ENCODE measurements at places on chromosomes 7 and 10.

GRCh38 chr7:101597941-101598340 lies 31.2 kb downstream of the MYL10 start:
- DNase-seq, result no peak

DNA sequence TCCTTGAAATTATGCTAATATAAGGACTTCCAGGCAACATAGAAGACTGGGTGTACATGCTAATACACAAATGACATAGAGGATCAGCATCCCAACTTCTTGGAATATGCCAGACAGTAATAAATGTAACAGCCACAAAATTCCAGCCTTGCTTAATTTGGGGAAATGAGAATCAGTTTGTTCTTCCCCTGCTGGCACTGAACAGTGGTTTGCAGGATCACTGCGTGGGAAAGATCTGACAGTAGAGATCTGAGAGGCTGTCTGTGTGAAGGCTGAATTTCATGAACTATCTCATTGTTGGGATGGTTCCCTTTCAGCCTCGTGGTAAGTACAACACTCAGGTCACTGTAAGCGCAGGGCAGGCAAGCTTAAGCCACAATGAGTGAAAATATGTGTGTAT lies 1078.0 kb downstream of the LRMDA start:
- no peak for DNase-seq

DNA sequence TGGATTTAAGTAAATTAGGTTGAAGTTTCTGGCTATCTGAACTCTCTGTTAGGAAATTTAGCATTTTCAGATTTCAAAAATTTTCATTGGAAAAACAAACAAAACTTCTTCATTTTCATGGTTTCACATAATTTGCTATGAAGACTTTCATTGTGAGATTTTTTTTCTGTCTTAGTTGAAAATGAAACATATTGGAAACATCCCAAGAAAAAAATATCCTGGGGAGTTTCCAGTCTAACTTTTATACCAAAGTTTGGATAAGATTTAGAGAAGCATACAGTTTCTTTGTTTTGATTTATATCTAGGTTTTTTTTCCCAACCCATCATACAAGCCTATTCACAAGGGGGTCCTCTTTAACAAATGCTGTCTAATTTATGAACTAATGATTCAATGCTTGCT lies 300.5 kb upstream of the SEMA3A start:
- DNase-seq, result no peak

DNA sequence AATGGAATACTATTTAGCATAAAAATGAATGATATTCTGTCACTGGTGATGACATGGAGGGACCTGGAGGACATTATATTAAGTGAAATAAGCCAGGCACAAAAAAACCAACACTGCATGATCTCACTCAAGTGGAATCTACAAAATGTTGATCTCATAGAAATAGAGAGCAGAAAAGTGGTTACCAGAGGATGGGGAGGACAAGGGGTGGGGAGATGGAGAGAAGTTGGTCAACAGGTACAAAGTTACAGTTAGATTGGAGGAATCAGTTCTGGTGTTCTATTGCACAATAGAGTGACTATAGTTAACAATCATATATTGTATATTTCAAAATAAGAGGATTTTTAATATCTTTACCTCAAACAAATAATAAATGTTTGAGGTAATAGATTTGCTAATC lies 24.7 kb upstream of the SLC18A3 start:
- no peak for DNase-seq

DNA sequence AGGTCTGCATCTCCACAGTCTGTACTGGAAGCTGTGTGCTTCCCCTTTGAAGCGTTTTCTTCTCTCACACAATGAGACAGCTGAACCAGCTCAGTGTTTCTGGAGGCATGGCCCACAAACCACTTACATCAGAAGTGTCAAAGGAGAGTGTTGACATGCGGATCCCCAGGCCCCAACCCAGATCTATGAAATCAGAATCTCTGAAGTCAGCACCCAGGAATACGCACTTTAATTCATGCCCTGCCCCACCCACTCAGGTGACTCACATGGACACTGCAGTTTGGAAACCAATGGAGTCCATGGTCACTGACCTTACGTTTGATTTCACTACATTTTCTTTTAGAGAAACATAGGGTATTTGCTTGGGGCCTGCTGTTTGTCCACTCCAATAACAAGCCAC lies 19.0 kb downstream of the TLL2 start:
- no peak for DNase-seq

All from CD4-positive, alpha-beta T cell treated with Interleukin-12 subunit alpha and Interleukin-12 subunit beta, for 1 hour (primary cell).